ENCODE measurements at places on chromosomes 6 and 20. TPM values are rescaled to one million over a fixed set of nuclear protein-coding genes. Genes with fewer than 3 reads are reported as not detected.

GRCh38 chr6:4367643-4368042, 232.3 kb upstream of the ECI2 start:
- no peaks in the 10 kb centered on the region for H3K27me3 ChIP-seq
- no peak for DNase-seq
- no peak overlapping the region for H3K4me3 ChIP-seq

- no peak overlapping the region for H3K4me3 ChIP-seq
- DNase-seq = no peak
- H3K4me1 ChIP-seq = peaks cover 16% of the 10 kb centered on the region
Observed at GRCh38 chr6:33716890-33717632, 5.6 kb upstream of the UQCC2 start.

DNA sequence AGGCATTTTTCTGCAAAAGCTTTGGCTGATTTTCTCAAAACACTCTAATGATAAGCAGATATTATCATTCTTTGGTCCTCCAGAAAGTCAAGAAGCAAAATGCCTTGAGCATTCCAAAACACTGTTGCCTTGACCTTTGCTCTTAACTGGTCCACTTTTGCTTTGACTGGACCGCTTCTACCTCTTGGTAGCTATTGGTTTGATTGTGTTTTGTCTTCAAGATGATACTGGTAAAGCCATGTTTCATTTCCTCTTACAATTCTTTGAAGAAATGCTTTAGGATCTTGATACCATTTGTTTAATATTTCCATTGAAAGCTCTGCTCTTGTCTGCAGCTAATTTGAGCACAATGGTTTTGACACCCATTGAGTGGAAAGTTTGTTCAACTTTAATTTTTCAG, 35.6 kb upstream of the SDHAF4 start:
- no peaks in the 10 kb centered on the region for H3K36me3 ChIP-seq
- H3K4me3 ChIP-seq = no peak overlapping the region
- H3K4me1 ChIP-seq = no peaks in the 10 kb centered on the region
- H3K27ac ChIP-seq = no peak overlapping the region

The MRAP2 gene
- 0.08 TPM for total RNA-seq

The RALGAPB gene
- total RNA-seq = 14.4 TPM

The SYCP2 gene
- total RNA-seq = 0.42 TPM

- H3K4me1 ChIP-seq = no peaks in the 10 kb centered on the region
- H3K27ac ChIP-seq = no peak overlapping the region
- no peak for DNase-seq
- no peaks in the 10 kb centered on the region for H3K36me3 ChIP-seq
- no peak overlapping the region for H3K4me3 ChIP-seq
Observed at GRCh38 chr6:125773387-125774341, 17.1 kb upstream of the NCOA7 start.

DNA sequence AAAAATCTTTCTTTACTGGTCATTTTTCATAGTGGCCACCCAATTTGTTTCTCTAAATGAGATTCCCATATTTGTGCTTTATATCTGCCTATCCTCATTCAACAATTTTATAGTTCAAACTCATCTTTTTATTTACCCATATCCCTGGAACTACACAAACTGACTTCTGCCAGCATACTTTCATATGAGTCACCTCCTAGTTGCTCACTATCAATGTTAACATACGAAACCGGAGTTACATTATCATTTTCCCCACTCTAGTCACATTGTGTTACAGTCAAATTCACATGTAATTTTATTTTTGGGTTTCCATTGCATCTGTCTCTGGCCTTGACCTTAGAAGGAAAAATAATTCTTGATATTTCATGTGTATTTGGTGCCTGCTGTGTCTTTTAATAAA, 499.4 kb downstream of the MAFB start:
- no peaks in the 10 kb centered on the region for H3K4me1 ChIP-seq
- H3K27me3 ChIP-seq = no peaks in the 10 kb centered on the region
- no peaks in the 10 kb centered on the region for H3K36me3 ChIP-seq
- DNase-seq = no peak
- H3K27ac ChIP-seq = no peak overlapping the region

The COL10A1 gene
- not detected for total RNA-seq

The OR2H1 gene
- not detected for total RNA-seq

- no peak overlapping the region for H3K4me3 ChIP-seq
- H3K4me1 ChIP-seq = no peaks in the 10 kb centered on the region
- H3K27ac ChIP-seq = no peak overlapping the region
- H3K36me3 ChIP-seq = no peaks in the 10 kb centered on the region
- no peak for DNase-seq
- no peaks in the 10 kb centered on the region for H3K27me3 ChIP-seq
Observed at GRCh38 chr6:169035385-169036240, 218.0 kb downstream of the THBS2 start.

The LY6G5B gene
- 5.9 TPM for total RNA-seq

The HSF2 gene
- 7.8 TPM for total RNA-seq

DNA sequence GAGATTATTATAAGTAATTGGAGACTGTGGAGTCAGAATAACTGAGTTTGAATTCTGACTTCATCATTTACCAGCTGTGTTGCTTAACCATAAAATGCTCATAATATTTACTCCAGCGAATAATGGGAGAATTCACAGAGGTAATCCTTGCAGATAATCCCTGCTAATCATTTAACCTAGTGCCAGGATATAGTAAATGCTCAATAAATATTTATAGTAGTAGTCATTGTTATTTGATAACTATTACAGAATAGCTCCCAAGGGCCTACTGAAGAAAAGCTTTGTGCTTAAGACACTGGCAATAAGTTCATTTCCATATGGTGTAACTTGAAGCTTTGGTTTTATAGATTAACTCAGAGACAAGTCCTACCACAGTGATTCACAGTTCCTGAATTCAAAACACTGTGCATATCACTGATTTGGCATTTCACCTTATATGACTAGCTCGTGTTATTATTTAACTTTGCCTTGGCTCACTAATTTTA, 208.8 kb upstream of the PLCB4 start:
- no peaks in the 10 kb centered on the region for H3K4me1 ChIP-seq
- no peaks in the 10 kb centered on the region for H3K36me3 ChIP-seq
- no peak for DNase-seq
- no peaks in the 10 kb centered on the region for H3K27me3 ChIP-seq

The CRISP2 gene
- not detected for total RNA-seq

The IMPG1 gene
- total RNA-seq = not detected

The NRN1 gene
- total RNA-seq = 1.6 TPM

- H3K27me3 ChIP-seq = no peaks in the 10 kb centered on the region
- DNase-seq = peak; percentile 40
- H3K4me1 ChIP-seq = peaks cover 2% of the 10 kb centered on the region
- no peak overlapping the region for H3K27ac ChIP-seq
- H3K36me3 ChIP-seq = no peaks in the 10 kb centered on the region
- peak overlapping the region; percentile 56 for H3K4me3 ChIP-seq
Observed at GRCh38 chr6:73388800-73389512, 5.7 kb upstream of the DDX43 start.

- no peaks in the 10 kb centered on the region for H3K4me1 ChIP-seq
- no peak overlapping the region for H3K27ac ChIP-seq
- no peaks in the 10 kb centered on the region for H3K27me3 ChIP-seq
Observed at GRCh38 chr6:125886021-125886420, 70.5 kb upstream of the HINT3 start.

The DDAH2 gene
- total RNA-seq = 31.4 TPM

The SLC16A10 gene
- total RNA-seq = 16.7 TPM

The INSM1 gene
- not detected for total RNA-seq

- no peaks in the 10 kb centered on the region for H3K27me3 ChIP-seq
- H3K27ac ChIP-seq = no peak overlapping the region
- no peak for DNase-seq
- H3K4me3 ChIP-seq = no peak overlapping the region
- no peaks in the 10 kb centered on the region for H3K4me1 ChIP-seq
Observed at GRCh38 chr6:54286141-54286540, 22.1 kb upstream of the TINAG start.

DNA sequence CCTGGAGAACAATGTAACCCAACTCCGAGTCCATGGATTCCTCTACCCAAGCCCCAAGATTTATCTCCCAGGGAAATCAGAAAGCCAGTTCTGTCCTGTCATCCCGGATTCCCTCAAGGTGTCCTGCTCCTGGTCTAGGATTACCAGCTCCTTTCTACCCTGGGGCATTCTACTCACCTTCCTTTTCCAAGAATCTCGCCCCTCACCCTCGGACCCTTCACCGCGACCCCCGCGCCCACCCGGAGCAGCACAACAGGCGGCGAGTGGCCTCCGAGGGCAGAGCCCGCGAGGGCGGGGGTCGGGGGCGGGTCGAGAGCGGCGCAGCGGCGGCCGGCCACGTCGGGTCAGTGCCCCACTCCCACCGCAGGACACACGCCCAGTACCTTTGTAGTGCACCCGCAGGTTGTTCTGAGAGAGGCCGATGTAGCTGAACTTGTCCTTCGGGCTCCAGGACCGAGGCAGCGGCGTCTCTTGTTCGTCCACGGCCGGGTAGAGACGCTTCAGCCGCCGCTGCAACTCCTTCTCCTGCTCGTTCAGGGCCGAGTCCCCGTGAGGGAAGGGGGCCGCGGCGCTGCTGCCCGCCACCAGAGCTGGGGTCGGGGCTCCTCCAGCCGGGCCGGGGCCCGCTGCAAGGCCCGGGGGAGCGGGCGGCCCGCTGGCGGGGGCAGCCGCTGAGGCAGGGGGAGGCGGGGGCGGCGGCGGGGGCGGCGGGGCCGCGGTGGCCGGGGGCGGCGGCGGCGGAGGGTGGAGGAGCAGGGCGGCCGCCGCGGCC, 897 bp downstream of the RANBP9 start:
- peak; percentile 69 for DNase-seq
- peak overlapping the region; percentile 84 for H3K27ac ChIP-seq
- no peaks in the 10 kb centered on the region for H3K36me3 ChIP-seq

DNA sequence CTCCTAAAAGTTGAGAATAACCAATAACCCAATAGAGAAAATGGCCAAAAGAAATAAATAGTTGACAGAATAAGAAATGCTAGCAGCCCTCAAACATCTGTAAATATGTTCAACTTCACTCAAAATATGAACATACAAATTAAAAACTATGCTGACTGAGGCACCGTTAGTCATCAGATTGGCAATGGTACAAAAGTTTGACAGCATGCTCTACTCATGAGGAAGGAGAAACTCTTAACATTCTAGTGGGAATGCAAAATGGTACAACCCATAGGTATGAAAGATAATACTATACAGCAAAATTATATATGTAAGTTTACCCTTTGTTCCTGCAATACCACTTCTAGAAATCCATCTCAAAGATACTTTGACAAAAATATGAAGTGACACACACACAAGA, 1.6 kb upstream of the ZSCAN12 start:
- no peak overlapping the region for H3K4me3 ChIP-seq
- no peaks in the 10 kb centered on the region for H3K36me3 ChIP-seq
- no peak overlapping the region for H3K27ac ChIP-seq

The NKX2-2 gene
- total RNA-seq = not detected

The FGD2 gene
- 12.4 TPM for total RNA-seq

DNA sequence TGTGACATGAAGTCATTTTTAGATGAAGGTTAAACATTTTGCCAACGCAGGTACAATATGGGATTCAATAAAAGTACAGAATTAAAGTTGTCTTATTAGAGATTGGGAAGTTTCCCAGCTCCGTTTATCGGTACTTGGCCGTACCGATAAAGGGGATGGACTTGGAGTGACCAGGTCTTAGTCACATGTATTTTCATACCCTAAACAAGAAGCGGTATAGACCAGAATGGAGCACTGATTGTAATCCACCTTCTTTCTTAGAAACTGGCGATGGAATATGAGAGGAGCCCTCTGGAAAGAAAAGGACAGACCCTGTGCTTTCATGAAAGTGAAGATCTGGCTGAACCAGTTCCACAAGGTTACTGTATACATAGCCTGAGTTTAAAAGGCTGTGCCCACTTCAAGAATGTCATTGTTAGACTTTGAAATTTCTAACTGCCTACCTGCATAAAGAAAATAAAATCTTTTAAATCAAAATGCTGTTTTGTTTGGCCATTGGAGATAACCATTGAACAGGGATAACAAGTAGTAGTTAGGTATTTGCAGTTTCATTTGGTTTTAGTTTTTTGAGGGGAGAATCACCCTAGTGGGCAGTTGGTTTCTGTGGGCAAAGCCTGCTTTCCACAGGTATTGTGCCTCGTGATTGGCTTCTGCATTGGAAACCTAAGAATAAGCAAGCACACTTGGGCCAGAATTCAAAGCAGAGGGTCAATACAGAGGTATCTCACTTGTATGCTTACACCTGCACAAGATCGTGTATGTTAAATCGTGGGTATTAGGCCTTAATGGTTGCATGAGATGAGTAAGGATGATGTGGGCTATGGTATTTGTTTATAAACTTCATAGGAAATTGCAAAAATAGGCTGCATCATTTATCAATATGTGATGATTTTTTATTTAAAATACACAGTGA, 11.2 kb upstream of the ZNFX1 start:
- no peak overlapping the region for H3K4me3 ChIP-seq
- no peak overlapping the region for H3K27ac ChIP-seq
- no peaks in the 10 kb centered on the region for H3K27me3 ChIP-seq
- H3K36me3 ChIP-seq = peaks cover 64% of the 10 kb centered on the region
- DNase-seq = no peak

- H3K4me1 ChIP-seq = no peaks in the 10 kb centered on the region
- H3K27me3 ChIP-seq = no peaks in the 10 kb centered on the region
- no peaks in the 10 kb centered on the region for H3K36me3 ChIP-seq
- H3K4me3 ChIP-seq = no peak overlapping the region
- DNase-seq = no peak
Observed at GRCh38 chr20:34309691-34310090, 6.5 kb upstream of the AHCY start.

- H3K4me3 ChIP-seq = no peak overlapping the region
- peak; percentile 25 for DNase-seq
- no peak overlapping the region for H3K27ac ChIP-seq
- no peaks in the 10 kb centered on the region for H3K36me3 ChIP-seq
- H3K4me1 ChIP-seq = no peaks in the 10 kb centered on the region
- no peaks in the 10 kb centered on the region for H3K27me3 ChIP-seq
Observed at GRCh38 chr6:29499704-29500103, 11.9 kb upstream of the MAS1L start.

DNA sequence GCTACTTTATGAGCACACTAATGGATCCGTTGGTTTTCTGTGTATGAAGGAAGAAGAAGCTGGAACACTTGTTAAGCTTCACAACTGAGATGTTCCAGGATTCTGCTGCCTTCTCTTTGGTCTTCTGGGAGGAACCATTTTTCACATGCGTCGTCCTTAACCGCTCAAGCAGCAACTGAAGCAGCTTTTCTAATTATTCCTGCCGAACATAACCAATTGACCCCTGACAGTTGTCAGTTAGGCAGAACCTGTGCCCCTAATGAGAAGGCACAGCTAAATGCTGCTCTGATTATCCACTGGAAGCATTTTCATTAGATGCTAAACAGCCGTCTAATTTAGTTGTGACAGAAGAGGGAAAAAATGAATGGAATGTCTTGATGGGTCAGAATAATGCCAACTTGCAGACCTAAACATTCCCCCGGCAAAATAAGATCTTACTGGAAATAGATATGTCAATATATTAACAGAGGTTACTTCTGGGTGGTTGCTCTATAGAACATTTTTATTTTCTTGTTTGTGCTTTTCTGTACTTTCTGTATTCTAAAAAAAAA, 85.0 kb upstream of the SMLR1 start:
- H3K36me3 ChIP-seq = no peaks in the 10 kb centered on the region
- H3K4me1 ChIP-seq = no peaks in the 10 kb centered on the region
- no peak overlapping the region for H3K27ac ChIP-seq
- DNase-seq = no peak
- no peak overlapping the region for H3K4me3 ChIP-seq

GRCh38 chr6:38676236-38676973, 26.5 kb downstream of the GLO1 start:
- no peaks in the 10 kb centered on the region for H3K27me3 ChIP-seq
- no peak overlapping the region for H3K4me3 ChIP-seq
- H3K4me1 ChIP-seq = no peaks in the 10 kb centered on the region
- H3K36me3 ChIP-seq = peaks cover 7% of the 10 kb centered on the region
- peak overlapping the region; percentile 20 for H3K27ac ChIP-seq

- H3K4me1 ChIP-seq = peaks cover 31% of the 10 kb centered on the region
- no peaks in the 10 kb centered on the region for H3K27me3 ChIP-seq
- no peak overlapping the region for H3K4me3 ChIP-seq
- DNase-seq = no peak
- H3K36me3 ChIP-seq = no peaks in the 10 kb centered on the region
Observed at GRCh38 chr20:17568045-17568788, 1.7 kb upstream of the DSTN start.

All from liver (tissue), 10 donors.